ENCODE measurements at places on chromosomes 4 and X.

GRCh38 chr4:23233596-23233995 lies 540.9 kb downstream of the GBA3 start:
- DNase-seq: no peak

DNA sequence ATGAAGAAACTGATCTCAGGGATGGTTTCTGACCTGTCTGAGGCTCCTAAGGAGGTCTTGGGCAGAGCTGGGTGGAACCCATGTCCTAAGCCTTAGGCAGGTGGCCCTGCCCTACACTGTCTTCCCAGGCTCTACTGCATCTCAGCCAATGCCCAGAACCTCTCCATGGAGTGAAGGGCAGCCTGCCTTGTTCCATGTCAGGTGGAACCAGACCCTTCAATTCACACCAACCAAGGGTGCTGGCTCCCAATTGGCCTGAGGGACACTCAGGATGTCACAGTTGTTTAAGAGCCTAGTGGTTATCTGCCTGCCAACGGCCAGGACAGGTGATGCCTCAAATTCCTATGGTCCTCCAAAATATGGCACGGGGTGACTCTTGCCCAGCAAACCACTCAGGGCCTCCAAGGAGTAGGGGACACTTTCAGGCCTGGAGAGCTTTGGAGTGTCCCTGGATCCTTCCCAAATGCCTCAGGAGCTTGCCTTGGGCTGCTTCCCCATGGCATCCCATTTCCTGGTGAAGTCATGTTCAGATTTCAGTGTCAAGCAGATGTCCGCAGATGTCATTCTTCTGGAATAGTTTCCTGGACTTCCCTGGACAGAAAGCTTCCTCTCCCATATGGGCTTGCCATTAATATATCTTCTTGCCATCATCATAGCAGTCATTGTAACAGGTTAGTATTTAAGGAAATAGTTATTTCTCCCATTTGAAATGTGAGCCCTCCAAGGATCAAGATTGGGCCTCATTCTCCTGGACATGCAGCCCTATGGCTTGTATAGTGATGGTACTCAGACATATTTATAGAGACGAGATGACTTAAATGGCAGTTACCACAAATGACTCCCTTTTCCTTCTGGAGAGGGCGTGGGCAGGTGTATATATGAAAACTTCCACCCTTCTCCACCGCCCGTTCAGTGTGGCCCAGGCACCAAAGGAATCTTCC lies 67.1 kb downstream of the MED28 start:
- no peak for DNase-seq

GRCh38 chr4:83285055-83285407 lies 433 bp upstream of the COQ2 start:
- no peak for DNase-seq

- DNase-seq: no peak
Observed at GRCh38 chr4:113467581-113467980, 294.0 kb downstream of the CAMK2D start.

- DNase-seq: no peak
Observed at GRCh38 chrX:44071847-44072551, 98.8 kb upstream of the NDP start.

DNA sequence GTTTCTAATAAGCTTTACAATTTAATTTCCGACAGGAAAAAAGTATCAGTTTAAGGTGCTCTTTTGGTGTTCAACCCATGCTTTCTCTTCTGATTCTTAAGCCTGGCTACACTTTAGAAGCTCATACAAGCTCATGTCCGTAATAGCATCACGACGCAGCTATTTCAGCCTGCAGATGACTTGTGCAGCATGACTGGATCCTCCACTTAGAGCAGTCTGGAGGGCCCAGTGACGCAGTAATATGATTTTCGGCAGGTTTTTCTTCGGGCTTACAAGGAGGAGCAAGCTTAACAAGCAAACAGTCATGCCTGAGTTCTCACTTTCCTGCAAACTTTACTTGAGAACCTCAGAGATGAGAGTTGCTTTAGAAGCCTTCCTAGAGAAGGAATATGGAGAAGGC lies 85.3 kb upstream of the MAML3 start:
- no peak for DNase-seq

DNA sequence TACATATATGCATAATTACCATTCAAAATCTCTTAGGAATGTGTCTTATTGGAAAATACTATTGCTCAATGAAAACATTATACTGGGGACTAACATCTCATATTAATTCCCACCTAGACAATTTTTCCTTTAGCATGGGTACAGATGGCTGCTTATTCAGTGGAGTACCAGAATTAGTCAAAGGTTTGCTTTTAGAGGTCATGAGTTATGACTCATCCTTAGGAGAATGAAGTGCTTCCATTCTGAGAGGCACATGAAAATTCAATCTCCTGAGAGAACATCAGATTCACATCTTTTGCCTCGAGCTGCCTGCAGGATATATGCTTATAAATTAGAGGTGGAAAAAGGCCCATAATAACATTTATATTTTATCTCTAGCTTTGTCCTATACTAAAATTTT lies 378.0 kb upstream of the DMD start:
- no peak for DNase-seq

DNA sequence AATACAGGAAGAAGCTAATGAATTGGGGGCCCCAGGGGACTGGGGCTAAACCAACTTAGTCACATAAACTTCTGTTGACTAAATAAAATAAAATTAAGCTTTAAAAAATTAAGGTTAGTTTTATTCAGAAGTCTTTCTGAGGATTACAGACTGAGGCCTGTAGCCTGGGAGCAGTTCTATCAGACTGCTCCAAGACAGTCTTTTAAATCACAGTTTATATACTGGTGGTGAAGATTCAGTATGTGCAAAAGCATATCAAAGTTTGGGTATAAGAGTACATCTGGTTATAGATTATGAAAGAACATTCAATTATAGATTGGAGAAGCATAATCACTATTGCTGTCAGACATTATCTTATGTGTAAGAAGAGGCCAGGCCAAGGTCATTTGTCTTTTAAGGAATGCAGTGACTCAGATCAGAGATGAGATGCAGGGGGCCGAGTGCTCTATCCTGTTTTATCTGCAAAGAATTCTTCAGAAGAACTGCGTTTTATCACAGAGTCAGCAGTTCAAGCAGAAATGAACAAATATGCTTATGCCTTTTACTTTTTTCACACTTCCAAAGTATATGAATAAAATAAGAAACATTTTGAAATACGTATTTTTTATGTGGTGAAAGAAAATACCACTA lies 109.4 kb downstream of the PDHA2 start:
- DNase-seq: no peak

DNA sequence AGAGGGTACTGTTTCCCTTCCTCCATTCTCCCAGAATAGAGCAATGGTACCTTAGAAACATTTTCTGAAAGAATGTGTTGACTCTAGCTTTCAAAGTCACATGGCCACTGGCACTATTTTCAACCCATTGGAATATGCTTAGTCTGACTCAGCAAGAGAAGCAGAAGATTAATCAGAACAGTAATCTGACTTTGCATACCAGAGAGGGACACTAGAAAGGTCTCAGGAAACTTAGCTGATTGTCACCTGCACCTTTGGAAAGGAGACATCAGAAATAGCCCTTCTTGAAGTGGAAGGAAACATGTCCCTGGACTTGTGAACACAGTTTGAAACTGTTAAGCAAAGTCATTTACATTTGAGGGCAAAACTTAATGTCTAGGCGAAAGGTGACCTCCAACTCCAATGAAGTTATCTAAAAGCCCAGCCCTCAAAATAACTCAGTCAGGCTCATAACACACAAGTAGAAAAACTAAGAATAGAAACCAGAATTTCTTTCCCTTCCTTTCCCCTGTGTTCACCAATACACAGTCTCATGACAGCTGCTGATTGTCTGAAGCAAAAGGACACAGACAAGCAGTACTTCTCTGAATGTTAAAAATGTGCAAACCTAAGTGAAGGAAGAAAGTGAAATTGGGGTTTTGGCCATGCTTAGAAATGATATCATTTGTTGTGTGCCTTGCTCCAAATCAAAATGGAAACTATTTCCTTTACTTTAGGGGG lies 270.8 kb downstream of the GRIA3 start:
- DNase-seq: no peak

GRCh38 chr4:121951521-121952110 lies at the start of gene TRPC3:
TSS of gene TRPC3 (minus strand) at chr4:121952060. CDS start at chr4:121951680, 380 bp downstream.
- DNase-seq: no peak

DNA sequence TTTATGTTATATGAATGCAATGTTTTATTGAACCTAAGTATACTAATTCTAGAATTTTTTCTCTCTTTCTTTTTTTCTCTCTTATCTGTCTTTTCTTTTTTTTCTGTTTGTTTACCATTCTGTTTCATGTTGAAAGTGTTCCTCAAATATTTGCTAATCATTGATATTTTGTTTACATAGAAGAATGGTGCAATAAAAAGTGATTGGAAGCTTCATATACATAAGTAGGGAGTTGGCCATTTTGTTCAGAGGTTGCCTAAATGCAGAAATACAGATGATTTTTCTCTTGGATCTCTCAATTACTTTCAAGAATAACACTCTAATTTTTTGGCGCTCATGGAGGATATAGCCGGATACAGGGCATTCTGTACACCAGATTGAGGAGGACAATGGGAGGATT lies 5.7 kb upstream of the SERTM2 start:
- DNase-seq: no peak

DNA sequence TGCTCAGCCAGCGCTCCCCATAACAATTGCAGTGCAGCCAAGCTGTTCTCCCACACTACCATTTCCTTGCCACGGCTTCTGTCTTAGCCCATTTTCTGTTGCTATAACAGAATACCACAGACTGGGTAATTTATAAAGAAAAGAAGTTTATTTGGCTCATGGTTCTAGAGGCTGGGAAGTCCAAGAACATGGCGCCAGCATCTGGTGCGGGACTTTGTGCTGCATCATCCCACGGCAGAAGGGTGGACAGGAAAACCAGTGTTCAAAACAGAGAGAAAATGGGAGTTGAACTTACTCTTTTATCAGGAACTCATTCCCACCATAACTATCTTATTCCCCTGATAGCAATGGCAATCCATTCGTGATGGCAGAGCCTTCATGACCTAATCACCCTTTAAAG lies 104.6 kb downstream of the FHDC1 start:
- no peak for DNase-seq

DNA sequence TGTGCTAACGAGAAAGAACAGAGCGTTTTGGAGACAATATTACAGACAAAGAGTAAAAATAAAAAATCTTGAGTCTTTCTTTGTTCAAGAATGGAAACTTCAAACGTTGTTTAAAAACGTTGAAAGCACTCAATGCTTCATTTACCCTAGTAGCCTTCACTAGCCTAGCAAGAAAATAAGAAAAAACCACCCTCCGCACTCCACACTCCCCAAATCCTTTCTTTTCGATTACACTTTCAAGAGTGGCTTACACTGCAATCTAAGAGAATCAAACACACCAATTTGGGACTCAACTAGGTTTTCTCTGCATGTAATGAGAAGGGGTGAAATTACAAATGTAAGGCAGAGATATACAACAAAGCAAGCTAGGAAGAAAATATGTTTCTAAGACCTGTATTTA lies 4.7 kb downstream of the TMSB4X start:
- DNase-seq: no peak

DNA sequence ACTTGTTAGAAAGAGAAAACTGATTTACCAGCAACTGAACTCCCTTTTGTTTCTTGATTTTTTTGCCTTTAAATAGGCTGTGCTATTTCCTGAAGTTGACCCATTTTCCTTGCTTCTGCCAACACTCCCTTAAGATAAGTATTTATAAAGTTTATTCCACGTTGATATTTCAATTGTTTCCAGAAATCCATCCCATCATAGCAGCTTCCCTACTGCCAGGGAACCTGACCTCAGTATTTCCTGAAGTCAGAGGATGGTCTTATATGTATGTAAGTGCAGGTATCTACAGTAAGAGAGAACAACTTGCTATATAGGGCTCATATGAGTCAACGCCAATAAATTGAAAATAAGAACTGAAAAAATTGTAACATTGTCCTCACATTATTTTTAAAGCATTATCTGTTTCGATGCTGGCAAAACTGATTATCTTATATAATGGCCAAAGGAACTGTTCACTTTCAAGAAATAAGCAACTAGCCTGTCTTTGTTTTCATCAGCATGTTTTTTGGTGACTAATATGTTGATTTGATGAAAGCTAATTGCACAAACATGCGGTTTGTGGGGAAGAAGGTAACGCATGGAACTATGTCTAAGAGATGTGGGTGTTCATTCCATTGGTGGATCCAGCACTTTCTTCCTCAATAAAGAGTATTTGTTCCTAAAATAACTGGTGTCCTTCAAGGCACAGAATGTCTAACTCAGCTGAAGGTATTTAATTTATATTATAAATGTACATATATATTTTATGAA lies 4.7 kb downstream of the LIMCH1 start:
- DNase-seq: no peak

DNA sequence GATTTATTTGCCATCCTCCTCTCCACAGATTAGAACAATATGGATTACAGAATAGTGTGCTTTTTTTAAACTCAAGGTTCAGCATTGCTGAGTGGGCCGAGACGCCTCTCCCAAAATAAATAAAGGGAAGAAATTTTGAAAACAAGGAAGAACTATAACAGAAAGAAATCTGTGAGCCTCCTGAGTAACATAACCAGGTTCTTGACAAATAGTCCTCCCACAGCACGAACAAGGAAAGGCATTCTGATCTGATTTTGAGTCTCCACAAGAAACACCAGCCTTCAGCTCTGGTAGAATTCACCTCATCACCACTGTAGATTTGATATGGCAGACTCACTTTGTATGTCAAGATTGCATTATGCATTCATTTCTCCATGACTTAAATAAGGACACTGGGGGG lies 173.6 kb downstream of the HHIP start:
- DNase-seq: no peak

GRCh38 chr4:165994701-165995100 lies 121.7 kb downstream of the TLL1 start:
- no peak for DNase-seq

DNA sequence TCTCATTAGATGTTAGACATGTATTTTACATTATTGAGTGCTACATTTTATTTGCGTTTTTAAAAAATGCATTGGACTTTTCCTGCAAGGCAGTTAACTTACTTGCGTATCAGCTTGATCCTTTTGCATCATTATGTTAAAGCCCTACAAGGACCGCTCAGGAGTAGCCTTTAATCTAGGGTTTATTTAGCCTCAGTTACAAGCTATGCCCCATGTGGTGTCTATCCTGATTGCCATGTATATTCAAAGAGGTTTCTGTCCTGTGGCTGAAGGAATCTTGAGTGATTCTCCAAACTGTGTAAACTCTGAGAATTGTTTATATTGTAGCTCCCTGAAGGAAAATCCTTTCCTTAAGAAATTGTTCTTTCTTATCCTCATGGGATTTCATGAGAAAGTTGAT lies 821.8 kb upstream of the AGA start:
- no peak for DNase-seq

DNA sequence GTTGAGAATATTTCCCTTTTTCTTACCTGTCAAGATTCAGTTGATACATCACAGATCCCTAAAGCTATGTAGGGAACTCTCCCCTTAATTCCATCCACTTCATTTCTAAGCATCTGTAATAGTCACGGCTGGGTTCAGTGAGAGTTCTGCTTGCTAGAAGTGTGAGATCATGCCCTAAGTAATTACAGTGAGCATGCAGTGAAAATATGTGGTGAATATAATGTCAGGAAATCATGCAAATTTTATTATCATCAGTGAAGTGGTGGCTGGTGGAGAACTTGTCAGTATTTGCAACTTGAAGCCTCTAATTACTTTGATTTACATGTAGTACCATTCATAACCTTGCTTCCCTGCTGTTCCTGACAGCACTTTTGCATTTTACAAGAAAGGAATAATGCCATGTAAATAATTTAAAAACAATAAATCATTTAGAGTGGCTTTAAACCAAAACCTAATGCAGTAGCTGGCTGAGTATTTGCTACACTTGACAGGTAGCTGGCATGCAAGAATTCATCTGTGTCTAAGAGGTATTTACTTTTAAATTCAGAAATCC lies 28.3 kb upstream of the CFAP299 start:
- DNase-seq: no peak

All from vagina (tissue), 2 donors.